Cardiac muscle cell (in vitro differentiated cells and primary cell): ENCODE measurements at places on chromosomes 16 and 17. TPM values are rescaled to one million over a fixed set of nuclear protein-coding genes. Genes with fewer than 3 reads are reported as not detected.

IL21R gene
- 0.04 TPM in 1 of 2 replicates, not detected in the other for total RNA-seq

GRCh38 chr17:76444518-76445311 lies 8.2 kb downstream of the UBE2O start:
- no peak overlapping the region for H3K27ac ChIP-seq
- no peaks in the 10 kb centered on the region for H3K27me3 ChIP-seq
- DNase-seq, result no peak
- no peaks in the 10 kb centered on the region for H3K36me3 ChIP-seq
- peaks cover 63% of the 10 kb centered on the region for H3K4me1 ChIP-seq

GRCh38 chr16:8310816-8311215 lies 279.5 kb downstream of the TMEM114 start:
- H3K27ac ChIP-seq, result no peak overlapping the region
- H3K4me3 ChIP-seq, result no peak overlapping the region
- no peak for DNase-seq
- H3K4me1 ChIP-seq, result no peaks in the 10 kb centered on the region
- no peaks in the 10 kb centered on the region for H3K27me3 ChIP-seq
- H3K36me3 ChIP-seq, result no peaks in the 10 kb centered on the region

GRCh38 chr16:55508941-55509931 lies at the start of gene LPCAT2:
LPCAT2 (plus strand) TSS chr16:55509072; CDS start chr16:55509182, 110 bp downstream.
- DNase-seq, result peak; percentile 91
- peak within 1 kb of the TSS; percentile 53 for H3K4me3 ChIP-seq
- H3K4me1 ChIP-seq, result no peaks in the 10 kb centered on the region
- no peaks in the 10 kb centered on the region for H3K36me3 ChIP-seq
- H3K27ac ChIP-seq, result no peak within 1 kb of the TSS
- peaks cover 9% of the 10 kb centered on the region for H3K27me3 ChIP-seq

HAS3 gene
- 0.03 and 0.46 TPM in 2 replicates for total RNA-seq

CAVIN1 gene
- 47.7 and 72.3 TPM in 2 replicates for total RNA-seq

DNA sequence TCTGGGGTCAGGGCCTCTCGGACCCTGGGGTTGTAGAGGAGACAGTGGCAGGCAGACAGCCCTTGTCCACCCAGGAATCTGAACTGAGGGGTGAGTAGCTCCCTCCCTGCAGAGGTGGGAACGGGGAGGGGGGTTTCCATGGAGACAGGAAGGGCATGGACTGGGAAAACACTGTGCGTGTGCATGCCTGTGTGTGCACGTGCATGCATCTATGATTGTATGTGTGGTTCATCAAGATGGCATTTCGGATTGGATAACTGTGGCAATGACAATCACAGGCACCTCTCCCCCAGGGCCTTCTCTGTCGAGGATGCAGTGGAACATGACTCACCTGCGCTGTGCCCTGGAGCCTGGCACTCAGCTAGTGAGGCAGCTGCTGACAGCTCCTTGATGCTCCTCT lies 6.1 kb upstream of the CD300C start:
- H3K36me3 ChIP-seq, result no peaks in the 10 kb centered on the region
- H3K27me3 ChIP-seq, result no peaks in the 10 kb centered on the region
- DNase-seq, result no peak
- no peak overlapping the region for H3K4me3 ChIP-seq
- H3K4me1 ChIP-seq, result no peaks in the 10 kb centered on the region

DNA sequence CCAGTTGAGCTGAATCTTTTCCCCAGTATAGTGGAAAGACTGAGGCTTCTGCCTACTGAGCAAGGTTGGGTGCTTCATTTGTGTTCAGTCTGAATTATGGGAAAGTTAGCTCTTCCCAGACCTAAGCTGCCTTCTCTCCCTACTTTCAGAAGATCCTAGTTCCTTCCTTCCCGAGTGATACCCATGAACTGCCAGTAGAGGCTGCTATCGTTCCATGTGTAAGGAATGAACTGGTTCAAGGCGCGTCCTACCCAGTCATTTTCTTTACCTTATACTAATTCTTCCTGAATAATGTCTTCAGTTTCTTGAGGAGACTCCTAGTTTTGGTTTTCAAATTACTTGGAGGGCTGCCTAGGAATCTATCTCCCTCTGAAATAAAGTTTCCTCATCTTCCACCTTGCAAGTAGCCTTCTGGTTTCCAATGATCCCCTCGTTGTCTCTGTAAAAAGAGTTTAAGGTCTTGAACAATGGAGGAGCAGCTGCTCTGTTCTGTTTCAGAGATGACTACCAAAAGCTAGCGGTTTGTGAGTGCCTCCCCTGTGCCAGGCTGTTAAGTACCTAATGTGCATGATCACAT lies 934 bp upstream of the AOC2 start:
- H3K27me3 ChIP-seq, result no peaks in the 10 kb centered on the region
- peak; percentile 63 for DNase-seq
- peaks cover 30% of the 10 kb centered on the region for H3K36me3 ChIP-seq

DNA sequence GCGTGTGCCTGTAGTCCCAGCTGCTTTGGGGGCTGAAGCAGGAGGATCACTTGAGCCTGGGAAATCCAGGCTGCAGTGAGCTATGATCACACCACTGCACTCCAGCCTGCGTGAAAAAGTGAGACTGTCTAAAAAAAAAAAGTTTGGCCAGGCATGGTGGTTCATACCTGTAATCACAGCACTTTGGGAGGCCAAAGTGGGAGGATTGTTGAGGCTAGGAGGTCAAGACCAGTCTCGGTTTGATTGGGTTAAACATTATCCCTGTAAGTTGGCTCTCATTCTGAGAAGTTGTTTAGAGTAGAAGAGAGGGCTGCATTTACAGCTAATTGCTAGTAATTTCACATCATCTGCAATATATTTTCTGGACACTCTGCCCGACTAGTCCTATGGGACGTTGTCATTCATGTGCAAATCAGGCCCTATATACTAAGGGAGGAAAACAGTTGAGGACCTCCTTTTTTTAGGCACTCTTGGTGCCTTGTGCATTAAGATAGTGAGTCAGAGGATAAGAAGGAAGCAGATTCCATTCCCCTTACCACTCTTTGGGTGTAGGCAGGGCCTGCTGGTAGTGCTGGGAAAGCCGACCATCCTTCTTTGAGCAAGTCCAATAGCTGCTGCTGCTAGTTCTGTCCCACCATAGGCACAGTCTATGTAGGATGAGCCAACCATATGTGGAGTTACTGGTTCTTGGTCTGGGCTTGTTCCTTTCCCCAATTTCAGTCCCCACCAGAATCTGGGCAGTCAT lies 18.7 kb downstream of the HMOX2 start:
- no peak overlapping the region for H3K4me3 ChIP-seq
- H3K36me3 ChIP-seq, result no peaks in the 10 kb centered on the region
- no peaks in the 10 kb centered on the region for H3K27me3 ChIP-seq
- H3K4me1 ChIP-seq, result peaks cover under 1% of the 10 kb centered on the region

LIG3 gene
- 48.9 and 85.5 TPM in 2 replicates for total RNA-seq

DNA sequence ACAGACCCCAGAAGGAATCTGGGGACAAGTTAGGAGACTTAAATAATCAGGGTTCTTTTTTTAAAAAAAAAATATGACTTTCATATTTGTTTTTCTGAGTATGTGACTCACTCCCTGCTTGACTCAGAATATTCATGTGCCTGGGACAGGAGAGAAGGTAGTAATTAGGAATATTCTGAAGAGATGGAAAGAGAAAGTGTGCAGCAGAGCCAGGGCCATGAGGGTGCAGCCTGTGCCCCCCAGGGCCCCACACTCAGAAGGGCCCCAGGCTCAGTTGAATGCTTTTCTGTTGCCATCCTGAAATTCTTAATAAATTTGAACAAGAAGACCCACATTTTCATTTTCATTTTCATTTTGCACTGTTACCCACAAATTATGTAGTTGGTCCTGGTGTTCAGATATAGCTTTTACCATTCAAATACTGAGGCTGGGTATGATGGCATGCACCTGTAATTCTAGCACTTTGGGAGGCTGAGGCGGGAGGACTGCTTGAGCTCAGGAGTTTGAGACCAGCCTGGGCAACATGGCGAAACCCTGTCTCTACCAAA lies 11.5 kb upstream of the LONP2 start:
- no peak overlapping the region for H3K27ac ChIP-seq
- H3K27me3 ChIP-seq, result no peaks in the 10 kb centered on the region
- H3K4me1 ChIP-seq, result peaks cover 9% of the 10 kb centered on the region
- H3K4me3 ChIP-seq, result no peak overlapping the region
- H3K36me3 ChIP-seq, result no peaks in the 10 kb centered on the region
- DNase-seq, result no peak

DNA sequence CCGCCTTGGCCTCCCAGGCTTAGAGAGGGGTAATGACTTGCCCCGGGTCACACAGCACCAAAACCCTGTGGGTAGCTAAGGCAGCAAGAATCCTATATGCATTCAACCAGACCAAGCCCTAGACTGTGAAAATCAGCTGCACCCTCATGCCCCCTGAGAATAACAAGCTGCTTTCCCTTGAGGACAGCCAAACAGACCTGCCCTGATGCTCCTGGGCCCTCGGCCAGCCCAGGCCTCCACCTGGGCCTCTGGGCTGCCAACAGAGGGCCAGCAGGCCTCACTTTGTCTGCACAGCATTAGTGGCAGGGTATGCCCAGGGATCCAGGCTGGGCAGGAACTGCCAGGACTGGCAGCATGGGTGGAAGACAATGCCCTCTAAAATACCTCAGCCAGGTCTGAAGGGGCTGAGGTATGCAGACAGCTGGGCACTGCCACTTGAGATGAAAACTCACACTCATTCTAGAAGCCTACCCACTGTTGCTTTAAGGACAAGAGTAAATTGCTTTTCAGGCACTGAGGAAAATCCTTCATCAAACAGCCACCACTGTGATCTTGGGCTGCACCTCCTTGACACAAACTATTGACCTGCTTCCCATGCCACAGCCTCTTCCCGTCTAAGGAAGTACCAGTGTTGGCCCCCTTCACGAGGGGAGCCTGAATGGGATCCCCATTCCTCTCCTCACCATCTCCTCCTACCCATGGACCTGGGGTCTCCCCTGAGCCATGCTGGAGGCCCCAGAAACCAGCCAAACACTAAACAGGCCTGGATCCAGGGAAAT lies 8.8 kb downstream of the ST3GAL2 start:
- H3K4me3 ChIP-seq, result no peak overlapping the region
- no peaks in the 10 kb centered on the region for H3K36me3 ChIP-seq
- H3K27ac ChIP-seq, result peak overlapping the region; percentile 99
- H3K4me1 ChIP-seq, result peaks cover 75% of the 10 kb centered on the region

SCGB1C2 gene
- total RNA-seq, result not detected in 2 replicates

ADAP2 gene
- 0.11 and 1.0 TPM in 2 replicates for total RNA-seq
